Stimulated activated CD8-positive, alpha-beta memory T cell treated with anti-CD3 and anti-CD28 coated beads, Interleukin-2, amount 100 ng/mL, for 1 hour (primary cell): ENCODE measurements at places on chromosomes 12 and 14.
A peak's percentile ranks its signal among the peaks of the same experiment; 100 is the strongest.

DNA sequence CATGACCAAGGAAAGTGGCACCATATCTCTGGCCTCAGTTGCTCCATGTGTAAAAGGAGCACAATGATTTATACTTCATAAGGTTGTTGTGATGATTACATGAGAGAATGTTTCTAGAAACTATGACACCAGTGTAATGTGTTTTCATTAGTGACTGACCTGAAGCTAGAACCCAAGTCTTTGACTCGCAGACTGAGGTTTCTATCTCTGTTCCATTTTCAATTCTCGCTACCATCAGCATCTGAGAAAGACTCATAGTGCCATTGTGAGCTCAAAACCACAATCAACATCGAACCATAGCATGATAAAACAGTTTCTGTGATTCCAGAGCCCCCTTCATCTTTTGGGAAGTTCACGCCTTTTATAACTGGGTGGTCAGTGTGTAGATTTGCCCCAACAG, 53.8 kb downstream of the STAB2 start:
- no peak for DNase-seq

DNA sequence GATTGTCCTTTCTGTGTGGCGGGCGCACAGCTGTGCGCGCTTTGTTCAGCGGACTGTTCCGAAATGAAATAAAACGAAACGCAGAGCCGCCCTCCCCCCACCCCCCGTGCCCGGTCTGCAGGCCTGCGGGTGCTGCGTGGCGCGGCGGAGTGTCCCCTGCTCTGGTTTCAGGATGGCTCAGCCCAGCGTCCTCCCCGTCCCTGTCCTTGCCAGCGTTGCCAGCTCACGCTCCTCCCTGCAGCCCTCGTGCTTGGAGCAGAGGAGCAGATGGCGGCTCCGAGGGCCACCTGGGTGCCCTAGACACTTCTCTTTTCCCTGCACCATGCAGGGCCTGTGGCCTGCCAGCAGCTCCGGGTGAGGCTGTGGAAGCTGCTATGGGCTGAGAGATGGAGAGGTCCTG, 17.5 kb upstream of the BEGAIN start:
- DNase-seq, result no peak

- DNase-seq, result no peak
These were observed 2.2 kb downstream of the SCARB1 start for GRCh38 chr12:124861492-124861891.

DNA sequence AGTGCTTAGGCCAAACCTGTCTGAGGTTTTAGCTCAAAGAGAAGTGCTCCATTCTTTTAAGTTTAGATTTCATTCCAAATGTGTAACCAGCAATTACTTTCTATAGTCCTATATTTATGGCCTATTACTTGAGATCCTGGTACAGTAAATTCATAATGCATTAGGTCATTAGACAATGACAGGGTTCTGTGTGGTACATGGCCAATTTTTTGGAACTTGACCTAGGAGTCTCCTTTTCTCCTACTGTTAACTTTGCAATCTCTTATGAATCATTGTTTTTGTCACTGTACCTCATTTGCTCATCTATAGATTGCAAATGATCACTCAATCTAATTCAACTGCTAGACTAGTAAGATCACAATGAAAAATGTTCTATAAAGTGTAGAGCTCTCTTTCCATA, 136.7 kb downstream of the PDE3A start:
- no peak for DNase-seq

GRCh38 chr12:4286228-4286627, 12.7 kb downstream of the CCND2 start:
- DNase-seq, result no peak

DNA sequence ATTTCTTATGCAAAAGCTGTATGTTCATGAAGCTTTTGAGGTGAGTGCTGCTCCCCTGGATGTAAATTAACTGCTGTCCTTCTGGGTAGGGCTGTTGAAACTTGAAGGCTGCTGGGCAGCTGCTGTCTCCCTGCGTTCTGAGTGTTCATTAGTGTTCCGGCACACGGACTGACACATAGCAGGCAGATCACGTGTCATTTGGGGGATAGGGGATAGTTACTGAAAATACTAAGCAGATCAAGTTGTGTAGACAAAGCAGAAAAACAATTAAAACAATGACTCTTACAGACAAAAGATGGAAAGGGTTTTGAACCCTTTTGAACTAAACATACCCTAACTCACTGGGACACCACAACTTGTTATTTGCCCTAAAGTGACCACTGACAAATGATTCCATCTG, 82.5 kb downstream of the PRICKLE1 start:
- DNase-seq, result no peak

DNA sequence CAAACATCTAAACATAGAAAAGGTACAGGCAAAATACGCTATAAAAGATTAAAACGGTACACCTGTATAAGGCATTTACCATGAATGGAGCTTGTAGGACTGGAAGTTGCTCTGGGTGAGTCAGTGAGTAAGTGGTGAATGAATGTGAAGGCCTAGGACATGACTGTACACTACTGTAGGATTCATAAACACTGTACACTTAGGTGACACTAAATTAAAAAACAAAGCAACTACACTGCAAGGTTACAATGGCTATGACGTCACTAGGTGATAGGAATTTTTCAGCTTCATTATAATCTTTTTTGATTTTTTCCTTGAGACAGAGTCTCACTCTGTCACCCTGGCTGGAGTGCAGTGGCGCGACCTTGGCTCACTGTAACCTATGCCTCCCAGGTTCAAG, 269.2 kb downstream of the KSR2 start:
- no peak for DNase-seq

DNA sequence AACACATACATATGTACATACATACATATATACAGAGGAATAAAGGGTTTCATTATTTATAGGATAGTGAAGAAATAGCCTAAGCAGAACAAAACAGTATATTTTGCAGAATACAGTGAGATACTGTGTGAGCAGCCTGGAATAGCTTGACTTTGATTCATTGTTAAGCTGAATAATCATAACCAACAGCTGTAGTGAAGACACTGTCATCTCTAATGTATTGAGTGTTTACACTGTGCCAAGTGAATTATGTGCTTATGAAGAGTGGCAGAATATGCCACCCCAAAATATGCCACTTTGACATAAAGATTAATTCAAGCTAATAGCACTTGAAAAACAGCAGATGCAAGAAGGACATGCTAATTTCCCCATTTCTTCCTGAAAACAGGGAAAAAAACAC, 48.2 kb upstream of the LRFN5 start:
- no peak for DNase-seq

DNA sequence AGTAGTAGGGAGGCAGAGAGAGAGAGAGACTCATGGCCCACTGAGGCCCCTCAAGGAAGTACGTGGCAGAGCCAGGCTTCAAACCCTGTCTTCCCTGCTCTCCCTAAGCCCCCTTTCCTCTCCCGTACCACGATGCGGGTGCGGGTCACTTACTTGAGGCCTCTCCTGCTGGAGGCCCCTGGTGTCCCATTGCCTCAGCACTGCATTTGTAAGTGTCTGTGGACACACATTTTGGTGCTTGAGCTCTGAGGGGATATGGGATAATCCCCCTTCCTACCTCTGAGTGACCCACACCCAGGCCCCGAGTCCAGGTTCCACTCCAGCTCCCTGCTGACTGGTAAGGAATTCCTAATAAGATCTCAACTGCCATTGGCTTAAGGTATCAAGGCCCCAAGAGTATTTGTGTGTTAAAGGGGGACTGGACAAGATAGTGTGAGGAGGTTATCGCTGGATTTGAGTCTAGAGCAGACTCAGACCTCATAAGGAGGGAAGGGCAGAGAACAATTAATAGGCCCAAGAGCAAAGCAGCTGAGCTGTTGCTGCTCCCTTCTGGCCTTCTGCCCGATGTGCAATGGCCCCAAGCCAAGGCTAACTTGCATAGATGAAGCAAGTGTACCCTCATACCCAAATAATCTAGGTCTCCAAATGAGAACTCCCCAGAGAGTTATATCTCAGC, 71.9 kb downstream of the CRACR2A start:
- DNase-seq, result no peak

DNA sequence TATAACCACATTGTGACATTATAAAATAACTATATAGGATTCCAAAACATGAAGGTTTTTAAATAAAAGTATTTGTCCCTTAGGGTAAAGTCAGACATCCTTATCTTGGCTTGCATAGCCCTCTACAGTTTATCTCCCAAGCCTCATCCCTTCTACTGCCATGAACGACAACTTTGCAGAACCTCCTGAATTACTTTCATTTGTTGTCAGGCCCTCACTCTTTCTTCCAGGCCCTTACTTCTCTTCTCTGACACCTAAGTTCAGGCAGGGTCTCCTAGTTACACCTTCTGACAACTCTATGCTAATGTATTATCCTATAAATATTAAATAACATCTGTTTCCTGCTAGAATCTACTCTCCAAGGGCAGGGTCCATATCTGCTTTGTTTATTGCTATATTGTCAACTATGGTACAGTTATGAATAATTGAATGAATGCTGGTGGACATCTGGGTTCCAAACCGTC, 115.7 kb upstream of the MDM1 start:
- DNase-seq, result no peak

- DNase-seq, result no peak
These were observed 28.1 kb upstream of the WNK1 start for GRCh38 chr12:724194-724855.

GRCh38 chr12:8906266-8907180, 7.8 kb upstream of the PHC1 start:
- DNase-seq, result no peak

- DNase-seq, result no peak
These were observed 6.8 kb upstream of the CEP128 start for GRCh38 chr14:80948291-80948690.

GRCh38 chr14:92470811-92471210, 42.8 kb upstream of the RIN3 start:
- no peak for DNase-seq

DNA sequence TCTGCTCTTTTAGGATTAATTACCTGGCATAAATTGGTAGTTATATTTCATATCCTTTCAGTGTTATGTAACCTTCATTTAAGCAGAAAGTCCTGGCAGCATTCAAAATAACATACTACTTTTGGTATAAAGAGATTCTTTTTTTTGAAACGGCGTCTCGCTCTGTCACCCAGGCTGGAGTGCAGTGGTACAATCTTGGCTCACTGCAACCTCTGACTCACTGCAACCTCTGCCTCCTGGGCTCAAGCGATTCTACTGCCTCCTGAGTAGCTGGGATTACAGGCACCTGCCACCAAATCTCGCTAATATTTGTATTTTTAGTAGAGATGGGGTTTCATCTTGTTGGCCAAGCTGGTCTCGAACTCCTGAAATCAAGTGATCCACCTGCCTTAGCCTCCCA, 9.2 kb downstream of the KTN1 start:
- no peak for DNase-seq

GRCh38 chr12:27645671-27646070, 50.6 kb upstream of the REP15 start:
- no peak for DNase-seq

DNA sequence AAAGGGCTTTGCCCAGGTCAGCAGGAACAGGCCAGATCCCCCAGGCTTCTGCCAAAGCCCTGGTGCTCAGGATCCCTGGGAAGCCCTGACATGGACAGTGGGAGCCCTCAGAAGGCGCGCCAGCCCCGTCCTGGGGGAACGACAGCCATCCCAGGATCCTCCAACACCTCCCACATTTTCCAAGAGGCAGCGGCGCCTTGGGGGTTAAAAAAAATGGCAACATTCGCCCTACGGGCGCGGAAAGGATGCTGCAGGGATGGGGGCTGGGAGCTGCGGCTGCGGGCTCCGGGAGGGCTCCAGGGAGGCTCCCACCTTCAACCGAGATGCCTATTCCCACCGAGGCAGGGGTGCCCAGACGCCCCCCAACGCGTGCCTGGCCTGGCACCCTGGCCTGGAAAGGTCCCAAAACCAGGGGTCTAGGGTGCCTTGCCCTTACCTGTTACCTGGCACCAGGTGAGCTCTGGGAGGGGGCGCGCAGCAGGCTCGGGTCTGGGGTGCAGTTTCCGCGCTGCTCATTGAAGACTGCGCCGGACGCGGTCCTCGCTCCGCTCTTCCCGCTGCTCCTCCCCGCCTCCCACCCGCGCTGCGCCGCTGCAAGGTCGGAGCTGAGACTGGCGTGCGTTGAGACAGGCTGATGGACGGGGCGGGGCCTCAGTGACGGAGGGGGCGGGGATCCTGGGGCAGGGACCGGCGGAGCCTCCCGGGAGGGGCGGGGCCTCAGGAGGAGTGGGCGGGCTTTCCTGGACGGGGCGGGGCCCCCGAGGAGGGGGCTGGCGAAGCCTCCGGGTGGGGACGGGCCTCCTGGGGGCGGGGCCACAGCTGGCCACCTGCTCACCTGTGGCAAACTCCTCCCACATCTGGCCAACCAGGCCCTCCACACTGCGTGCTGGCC, at the start of gene ABCB9:
TSS of gene ABCB9 (minus strand) at position 613 of the 892 bp plus-strand sequence. CDS start 6,228 bp downstream, outside the sequence.
- peak; percentile 92 for DNase-seq

DNA sequence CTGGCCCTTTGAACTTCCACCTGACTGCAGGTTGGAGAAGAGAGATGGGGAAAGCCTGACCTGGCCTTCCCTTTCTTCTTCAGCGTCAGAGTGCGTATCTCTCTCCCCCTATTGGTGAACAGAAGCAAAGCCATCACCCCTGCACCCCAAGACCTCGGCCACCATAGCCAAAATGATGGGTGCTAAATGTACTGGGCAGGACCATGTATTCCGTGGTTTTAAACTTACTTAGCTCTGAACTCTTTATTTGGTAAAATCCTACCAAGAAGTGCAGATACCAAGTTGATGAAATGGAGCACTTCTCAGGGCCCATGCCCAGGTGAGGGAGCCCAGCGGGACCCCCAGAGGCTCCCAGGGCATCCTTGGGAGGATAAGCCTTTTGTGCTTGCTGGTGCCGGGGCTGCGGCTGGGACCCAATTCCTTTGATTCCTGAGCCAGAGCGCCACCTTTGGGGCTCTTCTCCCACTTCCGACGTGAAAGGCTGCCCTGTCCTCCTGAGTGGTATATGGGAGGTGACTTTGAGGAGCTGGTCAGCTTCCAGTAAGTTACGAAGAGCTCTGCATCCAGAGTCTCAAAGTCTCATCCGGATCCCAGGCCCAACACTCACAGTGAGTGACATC, 9.4 kb downstream of the CCND2 start:
- no peak for DNase-seq

GRCh38 chr12:81468206-81468605, 290.9 kb downstream of the PPFIA2 start:
- no peak for DNase-seq

DNA sequence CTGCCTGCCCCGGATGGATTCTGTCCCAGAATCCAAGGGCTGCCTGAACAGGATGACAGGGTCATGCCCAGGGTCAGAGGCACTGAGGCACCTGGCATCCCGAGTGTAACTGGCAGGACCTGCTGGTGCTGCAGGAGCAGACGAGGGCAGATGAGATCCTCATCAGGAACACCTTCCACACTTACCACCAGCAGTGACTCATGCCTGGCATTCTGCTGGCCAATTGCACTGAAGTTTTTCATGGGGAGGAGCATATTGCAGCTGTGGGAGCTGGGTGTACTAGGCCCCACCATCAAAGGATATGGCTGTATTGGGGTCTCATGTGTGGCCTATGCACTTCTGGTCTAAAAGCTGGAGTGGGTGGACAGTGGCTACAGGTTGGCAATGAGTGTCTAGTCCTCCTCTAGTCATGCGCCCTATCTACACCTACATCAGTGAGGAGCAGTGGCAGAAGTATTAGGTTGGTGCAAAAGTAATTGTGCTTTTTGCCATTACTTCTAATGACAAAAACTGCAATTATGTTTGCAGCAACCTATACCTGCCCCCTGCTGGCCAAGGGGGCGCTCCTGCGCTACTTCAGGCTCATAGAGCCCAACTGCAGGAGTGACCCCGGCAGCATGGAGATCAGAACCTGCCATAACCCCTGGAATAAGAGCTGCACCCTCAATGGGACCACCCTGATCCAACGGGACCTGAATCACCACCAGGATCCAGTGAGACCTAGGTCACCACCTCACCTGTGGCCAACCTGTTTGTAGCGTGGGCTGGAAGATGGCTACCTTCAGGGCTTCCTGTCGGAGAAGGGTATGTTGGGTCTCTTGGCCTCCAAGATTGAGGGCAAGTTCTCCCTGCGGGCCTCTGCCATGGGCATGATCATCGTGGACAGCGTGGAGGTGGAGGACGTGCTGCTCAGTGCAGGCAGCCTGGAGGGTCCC, 8.0 kb upstream of the C12orf42 start:
- DNase-seq, result no peak
